Activated naive CD4-positive, alpha-beta T cell treated with anti-CD3 and anti-CD28 coated beads for 36 hours (primary cell): ENCODE measurements at places on chromosomes 13 and 19. TPM values are rescaled to one million over a fixed set of nuclear protein-coding genes. Genes with fewer than 3 reads are reported as not detected.
A peak's percentile ranks its signal among the peaks of the same experiment; 100 is the strongest.

ZC3H4 gene
- total RNA-seq, result 46.0 TPM

- H3K4me1 ChIP-seq, result peaks cover 28% of the 10 kb centered on the region
- peak overlapping the region; percentile 83 for H3K4me3 ChIP-seq
- no peaks in the 10 kb centered on the region for H3K27me3 ChIP-seq
- peaks cover 38% of the 10 kb centered on the region for H3K36me3 ChIP-seq
Measured at GRCh38 chr19:52785506-52785905, 1.1 kb downstream of the ZNF600 start.

CEACAM21 gene
- 32.2 TPM for total RNA-seq

GRCh38 chr13:98775844-98776598, 23.5 kb upstream of the SLC15A1 start:
- H3K27ac ChIP-seq, result no peak overlapping the region
- H3K4me3 ChIP-seq, result no peak overlapping the region
- H3K36me3 ChIP-seq, result peaks cover 2% of the 10 kb centered on the region

DNA sequence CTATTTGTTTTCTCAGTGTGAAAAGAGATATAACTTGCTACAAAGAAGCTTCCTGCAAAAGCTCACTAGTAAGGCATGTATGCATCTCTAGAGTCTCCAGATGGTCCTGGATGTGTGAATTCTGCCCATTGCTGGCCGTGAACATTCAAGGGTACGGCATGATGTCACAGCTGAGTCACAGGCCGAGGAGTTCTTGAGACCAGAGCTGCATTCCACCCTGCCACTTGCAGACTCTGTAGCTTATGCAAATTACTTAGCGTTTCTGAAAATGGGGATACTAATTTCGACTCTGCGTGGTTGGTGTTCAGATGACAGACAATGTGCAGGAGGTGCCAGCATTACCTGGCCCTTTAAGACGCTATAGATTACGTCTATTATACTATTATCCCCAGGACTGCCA, 470.7 kb downstream of the ZNF536 start:
- H3K27me3 ChIP-seq, result no peaks in the 10 kb centered on the region
- DNase-seq, result no peak
- no peak overlapping the region for H3K4me3 ChIP-seq

- H3K36me3 ChIP-seq, result no peaks in the 10 kb centered on the region
- H3K27ac ChIP-seq, result no peak overlapping the region
- H3K4me3 ChIP-seq, result no peak overlapping the region
- no peak for DNase-seq
Measured at GRCh38 chr13:88675347-88675996, 1004.3 kb downstream of the SLITRK5 start.

- H3K4me1 ChIP-seq, result no peaks in the 10 kb centered on the region
- H3K27ac ChIP-seq, result no peak overlapping the region
- no peaks in the 10 kb centered on the region for H3K27me3 ChIP-seq
- no peak for DNase-seq
- H3K36me3 ChIP-seq, result no peaks in the 10 kb centered on the region
Measured at GRCh38 chr13:85501616-85502015, 297.6 kb downstream of the SLITRK6 start.

FSD1 gene
- 17.5 TPM for total RNA-seq

DNA sequence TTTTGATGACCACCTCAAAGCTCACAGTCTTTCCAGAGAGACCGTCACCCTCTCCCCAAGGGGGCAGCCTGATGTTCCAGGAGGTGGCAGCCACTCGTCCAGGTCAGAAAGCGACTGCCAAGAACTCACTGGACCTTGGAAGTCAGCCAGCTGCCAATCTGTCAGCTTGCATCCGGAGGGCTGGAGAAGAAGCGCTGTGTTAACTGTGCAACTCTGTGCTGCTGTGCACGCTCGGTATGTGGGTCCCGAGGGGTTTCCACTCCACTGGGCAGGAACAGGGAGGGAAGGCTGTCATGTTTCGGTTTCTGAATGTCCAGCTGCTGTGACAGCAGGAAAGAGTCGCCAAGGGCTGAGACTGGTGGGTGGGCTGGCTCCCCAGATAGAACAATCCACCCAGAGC, 89.2 kb downstream of the CACNA1A start:
- no peaks in the 10 kb centered on the region for H3K36me3 ChIP-seq
- DNase-seq, result no peak

- no peak for DNase-seq
- H3K27me3 ChIP-seq, result peaks cover 38% of the 10 kb centered on the region
- peaks cover 15% of the 10 kb centered on the region for H3K4me1 ChIP-seq
Measured at GRCh38 chr13:113759525-113760137, 605 bp downstream of the TMEM255B start.

DNA sequence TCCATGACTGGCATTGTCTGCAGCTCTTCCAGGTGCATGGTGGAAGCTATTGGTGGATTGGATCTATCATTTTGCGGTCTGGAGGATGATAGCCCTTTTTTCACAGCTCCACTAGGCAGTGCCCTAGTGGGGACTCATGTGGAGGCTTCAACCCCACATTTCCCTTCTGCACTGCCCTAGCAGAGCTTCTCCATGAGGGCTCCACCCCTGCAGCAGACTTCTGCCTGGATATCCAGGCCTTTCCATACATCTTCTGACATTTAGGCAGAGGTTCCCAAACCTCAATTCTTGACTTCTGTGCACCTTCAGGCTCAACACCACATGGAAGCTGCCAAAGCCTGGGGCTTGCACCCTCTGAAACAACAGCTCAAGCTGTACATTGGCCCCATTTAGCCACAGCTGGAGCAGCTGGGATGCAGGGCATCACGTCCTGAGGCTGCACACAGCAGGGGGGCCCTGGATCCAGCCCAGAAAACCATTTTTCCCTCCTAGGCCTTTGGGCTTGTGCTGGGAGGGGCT, 800.2 kb upstream of the MIR17HG start:
- H3K4me3 ChIP-seq, result no peak overlapping the region
- DNase-seq, result no peak
- no peak overlapping the region for H3K27ac ChIP-seq
- no peaks in the 10 kb centered on the region for H3K4me1 ChIP-seq
- H3K36me3 ChIP-seq, result no peaks in the 10 kb centered on the region

GRCh38 chr13:57604442-57604841, 27.1 kb upstream of the PCDH17 start:
- no peaks in the 10 kb centered on the region for H3K4me1 ChIP-seq
- H3K36me3 ChIP-seq, result no peaks in the 10 kb centered on the region
- no peak overlapping the region for H3K4me3 ChIP-seq
- no peaks in the 10 kb centered on the region for H3K27me3 ChIP-seq
- DNase-seq, result no peak

DNA sequence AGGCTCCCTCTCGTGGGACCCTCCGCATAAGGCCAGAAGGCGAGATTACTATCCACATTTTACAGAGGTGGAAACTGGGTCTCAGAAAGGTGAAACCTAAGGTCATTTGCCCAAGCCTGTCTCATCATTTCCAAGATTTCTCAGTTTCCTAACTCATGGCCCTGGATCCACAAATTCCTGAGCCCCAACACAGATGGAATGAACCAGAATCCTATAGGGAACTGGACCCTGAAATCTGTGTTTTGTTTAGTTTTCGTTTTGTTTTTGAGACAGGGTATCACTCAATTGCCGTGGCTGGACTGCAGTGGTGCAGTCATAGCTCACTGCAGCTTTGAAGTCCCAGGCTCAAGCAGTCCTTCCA, 563 bp upstream of the GNG7 start:
- no peak for DNase-seq
- H3K4me3 ChIP-seq, result peak overlapping the region; percentile 51
- H3K27me3 ChIP-seq, result no peaks in the 10 kb centered on the region
- H3K4me1 ChIP-seq, result peaks cover 25% of the 10 kb centered on the region
- H3K36me3 ChIP-seq, result no peaks in the 10 kb centered on the region
- no peak overlapping the region for H3K27ac ChIP-seq

GRCh38 chr13:65378943-65379519, 1851.1 kb downstream of the PCDH9 start:
- H3K27me3 ChIP-seq, result no peaks in the 10 kb centered on the region
- no peak overlapping the region for H3K4me3 ChIP-seq
- H3K36me3 ChIP-seq, result no peaks in the 10 kb centered on the region
- H3K27ac ChIP-seq, result no peak overlapping the region
- DNase-seq, result no peak

DNA sequence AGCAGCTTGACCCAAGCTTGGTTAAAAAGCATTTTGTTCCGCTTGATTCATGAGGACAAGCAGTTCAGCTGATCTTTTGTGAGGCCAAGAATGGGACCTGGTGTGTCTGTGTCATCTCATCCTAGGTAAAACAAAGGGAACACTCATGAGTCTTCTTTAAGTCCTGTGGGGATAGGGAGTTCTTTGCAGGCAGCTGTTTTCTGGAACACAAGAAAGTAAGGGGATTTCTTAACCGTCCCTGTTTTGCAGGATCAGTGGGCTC, 134.5 kb upstream of the TMTC4 start:
- H3K4me1 ChIP-seq, result no peaks in the 10 kb centered on the region
- no peak overlapping the region for H3K27ac ChIP-seq
- no peaks in the 10 kb centered on the region for H3K36me3 ChIP-seq
- no peak overlapping the region for H3K4me3 ChIP-seq
- H3K27me3 ChIP-seq, result peaks cover 15% of the 10 kb centered on the region
- DNase-seq, result no peak

PLK5 gene
- not detected for total RNA-seq

CD209 gene
- not detected for total RNA-seq

DNA sequence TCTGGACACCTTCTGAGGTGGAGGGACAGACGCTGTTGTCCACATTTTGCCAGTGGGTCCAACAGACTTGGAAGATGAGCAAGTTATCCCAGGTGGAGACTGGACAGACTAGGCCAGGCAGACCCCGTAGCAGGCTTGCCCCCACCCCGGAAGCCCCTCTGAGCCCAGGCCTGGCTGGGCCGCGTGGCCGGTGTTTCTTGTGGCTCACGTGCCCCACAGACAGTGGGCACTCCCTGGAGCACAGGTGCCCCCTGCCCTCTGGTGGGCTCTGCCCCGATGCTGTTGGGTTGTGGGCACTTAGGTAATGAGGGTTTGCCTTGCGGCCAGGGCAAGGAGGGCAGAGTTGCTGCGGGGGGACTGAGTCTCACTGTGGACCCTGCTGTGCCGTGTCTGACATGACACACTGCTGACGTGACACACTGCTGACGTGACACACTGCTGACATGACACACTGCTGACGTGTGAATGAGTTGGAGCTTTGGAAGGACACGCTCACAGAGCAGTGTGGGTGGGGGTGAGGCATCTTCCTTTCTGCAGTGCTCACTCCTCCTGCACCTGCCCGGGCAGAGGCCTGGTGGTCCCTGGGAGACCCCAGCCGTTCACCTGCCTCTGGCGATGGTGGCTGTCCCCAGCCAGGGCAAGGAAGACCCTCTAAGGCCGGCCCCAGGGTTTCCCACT, 25.1 kb downstream of the DOT1L start:
- H3K27ac ChIP-seq, result no peak overlapping the region
- H3K36me3 ChIP-seq, result peaks cover 41% of the 10 kb centered on the region
- no peaks in the 10 kb centered on the region for H3K27me3 ChIP-seq

ELAVL3 gene
- not detected for total RNA-seq

- H3K27ac ChIP-seq, result no peak overlapping the region
- H3K4me1 ChIP-seq, result no peaks in the 10 kb centered on the region
- no peak for DNase-seq
- peaks cover 10% of the 10 kb centered on the region for H3K27me3 ChIP-seq
Measured at GRCh38 chr13:110168999-110169933, 137.7 kb downstream of the COL4A1 start.

IRGC gene
- not detected for total RNA-seq

DNA sequence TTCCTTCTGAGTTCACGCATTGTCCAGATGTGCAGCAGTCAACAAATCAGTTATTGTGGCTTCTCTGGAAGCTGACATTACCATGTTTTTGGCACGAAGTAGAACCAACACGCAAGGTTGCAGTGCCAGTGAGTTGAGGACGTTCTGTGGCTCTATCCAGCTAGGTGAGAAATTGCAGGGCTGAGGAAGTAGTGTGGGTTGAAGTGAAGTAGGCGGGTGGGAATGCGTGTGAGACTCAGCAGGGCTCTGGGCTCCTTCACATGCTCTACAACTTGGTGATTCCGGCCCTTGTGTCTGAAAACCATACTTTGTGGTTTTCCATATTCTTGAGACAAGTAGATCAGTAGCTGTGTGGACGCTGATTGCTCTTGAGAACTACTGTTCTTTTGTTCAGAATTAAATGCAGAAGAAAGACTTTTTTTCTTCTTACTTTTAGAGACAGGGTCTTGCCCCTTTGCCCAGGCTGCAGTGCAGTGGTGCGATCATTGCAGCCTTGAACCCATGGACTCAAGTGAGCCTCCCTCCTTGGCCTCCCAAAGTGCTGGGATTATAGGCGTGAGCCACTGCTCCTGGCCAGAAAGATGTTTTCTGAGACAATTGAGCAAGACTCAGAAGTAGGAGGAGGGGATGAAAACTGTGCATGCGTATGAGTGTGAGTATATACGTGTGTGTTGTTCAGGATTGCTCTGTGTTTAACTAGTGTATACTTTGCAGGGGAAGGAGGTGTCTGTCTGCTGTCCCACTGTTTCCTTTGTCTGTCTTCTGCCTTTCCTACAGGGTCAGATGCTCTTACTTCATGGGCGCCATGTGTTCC, 46.2 kb downstream of the GATAD2A start:
- H3K27ac ChIP-seq, result peak overlapping the region; percentile 65
- no peaks in the 10 kb centered on the region for H3K36me3 ChIP-seq
- DNase-seq, result peak; percentile 51
- peaks cover 67% of the 10 kb centered on the region for H3K4me1 ChIP-seq
- H3K27me3 ChIP-seq, result no peaks in the 10 kb centered on the region
- H3K4me3 ChIP-seq, result no peak overlapping the region
